ENCODE measurements at places on chromosomes 1 and 21.

- H3K4me1 ChIP-seq: no peaks in the 10 kb centered on the region
- no peak for DNase-seq
- no peaks in the 10 kb centered on the region for H3K36me3 ChIP-seq
- H3K27ac ChIP-seq: no peak overlapping the region
- H3K4me3 ChIP-seq: no peak overlapping the region
These were observed 86.0 kb downstream of the PRRX1 start for GRCh38 chr1:170749959-170750358.

DNA sequence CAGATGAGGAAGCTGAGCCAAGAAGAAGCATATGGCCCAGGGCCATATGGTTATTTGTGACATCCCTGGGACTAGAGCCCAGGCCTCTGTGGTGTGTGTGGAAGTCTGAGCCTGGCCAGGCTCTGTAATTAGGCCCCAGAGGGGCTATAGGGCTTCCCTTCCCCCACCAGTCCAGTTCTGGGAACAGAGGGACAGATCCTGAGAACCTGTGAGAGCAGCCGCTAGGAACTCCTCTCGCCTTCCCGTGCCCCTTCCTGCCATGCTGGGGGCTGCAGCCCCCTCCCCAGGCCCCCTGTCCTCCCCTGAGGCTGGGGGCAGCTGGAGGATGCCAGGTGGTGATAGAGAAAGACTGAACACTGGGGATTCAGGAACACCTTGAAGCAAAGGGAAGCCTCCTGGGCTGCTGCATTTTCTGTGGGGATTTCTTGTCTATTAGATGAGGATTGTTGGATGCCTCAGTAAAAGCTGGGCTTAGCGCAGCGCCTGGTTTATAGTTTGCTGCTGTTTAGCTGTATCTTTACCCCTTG lies 33.3 kb downstream of the COQ8A start:
- H3K36me3 ChIP-seq: peaks cover 13% of the 10 kb centered on the region
- no peak overlapping the region for H3K27ac ChIP-seq
- peaks cover 1% of the 10 kb centered on the region for H3K4me1 ChIP-seq

GRCh38 chr21:34705011-34705410 lies 36.2 kb downstream of the CLIC6 start:
- H3K4me3 ChIP-seq: no peak overlapping the region
- DNase-seq: no peak
- H3K36me3 ChIP-seq: no peaks in the 10 kb centered on the region
- H3K27me3 ChIP-seq: peaks cover 25% of the 10 kb centered on the region
- H3K27ac ChIP-seq: no peak overlapping the region

DNA sequence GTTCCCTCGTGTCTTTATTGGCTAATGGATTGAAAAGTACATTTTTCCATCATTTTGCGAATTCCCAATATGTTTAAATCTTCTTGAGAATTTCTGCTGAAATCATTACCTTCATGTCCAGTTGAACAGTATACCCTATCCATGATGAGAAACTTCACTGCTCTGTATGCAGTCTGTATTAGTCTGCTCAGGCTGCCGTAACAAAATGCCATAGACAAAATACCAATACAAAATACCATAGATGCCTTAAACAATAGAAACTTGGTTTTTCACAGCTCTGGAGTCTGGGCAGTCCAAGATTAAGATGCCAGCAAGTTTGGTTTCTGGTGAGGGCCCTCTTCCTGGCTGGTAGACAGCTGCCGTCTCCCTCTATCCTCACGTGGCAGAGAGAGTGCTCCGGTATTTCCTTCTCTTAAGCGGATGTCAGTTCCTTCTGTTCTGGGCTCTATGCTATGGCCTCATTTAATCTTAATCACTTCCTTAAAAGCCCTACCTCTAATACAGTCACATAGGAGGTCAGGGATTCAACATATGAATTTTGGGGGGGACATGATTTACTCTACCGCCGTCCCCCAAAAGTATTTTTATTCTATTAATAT lies 27.0 kb downstream of the CXADR start:
- H3K4me1 ChIP-seq: no peaks in the 10 kb centered on the region
- no peak for DNase-seq
- H3K27ac ChIP-seq: no peak overlapping the region
- no peaks in the 10 kb centered on the region for H3K36me3 ChIP-seq
- peaks cover 6% of the 10 kb centered on the region for H3K27me3 ChIP-seq

- no peak for DNase-seq
- peak overlapping the region; percentile 92 for H3K4me3 ChIP-seq
- H3K4me1 ChIP-seq: peaks cover 19% of the 10 kb centered on the region
- peaks cover 6% of the 10 kb centered on the region for H3K36me3 ChIP-seq
These were observed 1.1 kb downstream of the ICMT start for GRCh38 chr1:6234502-6235295.

DNA sequence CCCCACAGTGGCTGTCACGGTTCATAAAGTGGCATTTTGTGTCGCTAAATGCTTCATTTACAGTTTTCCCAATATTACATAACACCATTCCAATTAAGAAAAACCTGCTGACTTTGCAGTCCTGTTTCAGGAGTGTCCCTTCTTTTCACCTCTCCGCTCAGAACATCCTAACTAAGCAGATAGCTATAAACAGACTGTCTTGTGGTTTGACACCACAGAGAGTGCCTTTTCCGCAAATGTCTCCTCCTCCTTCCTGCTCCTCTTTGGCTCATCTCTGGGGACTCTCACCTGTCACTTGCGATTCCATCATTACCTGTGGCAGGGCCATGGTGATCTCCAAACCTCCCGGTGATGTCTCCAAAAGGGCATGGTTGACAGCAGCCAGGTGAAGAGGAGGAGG lies 119.0 kb downstream of the CNIH3 start:
- H3K4me1 ChIP-seq: peaks cover 31% of the 10 kb centered on the region
- H3K27me3 ChIP-seq: peaks cover 12% of the 10 kb centered on the region
- DNase-seq: no peak

- no peaks in the 10 kb centered on the region for H3K27me3 ChIP-seq
- DNase-seq: no peak
- no peak overlapping the region for H3K27ac ChIP-seq
These were observed 35.0 kb downstream of the ACP6 start for GRCh38 chr1:147635342-147635741.

GRCh38 chr1:31689854-31690253 lies 14.0 kb downstream of the COL16A1 start:
- no peak for DNase-seq
- peaks cover 3% of the 10 kb centered on the region for H3K4me1 ChIP-seq
- no peak overlapping the region for H3K4me3 ChIP-seq
- H3K27me3 ChIP-seq: peaks cover 7% of the 10 kb centered on the region

- H3K4me1 ChIP-seq: no peaks in the 10 kb centered on the region
- no peak overlapping the region for H3K4me3 ChIP-seq
- DNase-seq: no peak
- peaks cover under 1% of the 10 kb centered on the region for H3K27me3 ChIP-seq
- no peaks in the 10 kb centered on the region for H3K36me3 ChIP-seq
- H3K27ac ChIP-seq: no peak overlapping the region
These were observed 14.7 kb upstream of the COL6A2 start for GRCh38 chr21:46082963-46083790.

DNA sequence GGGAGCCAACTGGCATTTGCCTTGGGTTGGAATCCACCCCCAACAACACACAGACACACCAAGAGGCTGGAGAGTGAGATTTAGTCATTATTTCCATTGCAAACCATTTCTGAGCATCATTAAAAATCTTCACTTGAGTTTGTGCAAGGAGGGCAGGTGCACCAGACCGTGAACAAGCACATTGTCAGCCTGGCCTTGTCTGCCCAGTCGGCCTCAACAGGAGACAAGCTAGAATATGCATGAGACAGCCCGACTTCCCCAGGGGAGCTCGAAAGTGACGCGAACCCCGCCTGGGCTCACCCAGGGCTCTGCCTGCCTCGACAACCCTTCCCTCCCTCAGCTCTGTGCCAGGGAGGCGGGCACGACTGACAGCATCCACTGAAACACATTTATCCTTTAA lies 15.4 kb upstream of the GUCA2B start:
- H3K27me3 ChIP-seq: peaks cover 4% of the 10 kb centered on the region
- no peaks in the 10 kb centered on the region for H3K36me3 ChIP-seq
- H3K4me3 ChIP-seq: no peak overlapping the region
- no peak overlapping the region for H3K27ac ChIP-seq

GRCh38 chr1:225845571-225846259 lies 35.8 kb downstream of the EPHX1 start:
- H3K27ac ChIP-seq: no peak overlapping the region
- peaks cover 26% of the 10 kb centered on the region for H3K4me1 ChIP-seq
- no peak overlapping the region for H3K4me3 ChIP-seq

Data from activated naive CD8-positive, alpha-beta T cell treated with anti-CD3 and anti-CD28 coated beads, Interleukin-2, amount 10 ng/mL, durations not matched to agents 7 days and 5 days (primary cell).